ENCODE measurements at places on chromosomes 1 and 21.

DNA sequence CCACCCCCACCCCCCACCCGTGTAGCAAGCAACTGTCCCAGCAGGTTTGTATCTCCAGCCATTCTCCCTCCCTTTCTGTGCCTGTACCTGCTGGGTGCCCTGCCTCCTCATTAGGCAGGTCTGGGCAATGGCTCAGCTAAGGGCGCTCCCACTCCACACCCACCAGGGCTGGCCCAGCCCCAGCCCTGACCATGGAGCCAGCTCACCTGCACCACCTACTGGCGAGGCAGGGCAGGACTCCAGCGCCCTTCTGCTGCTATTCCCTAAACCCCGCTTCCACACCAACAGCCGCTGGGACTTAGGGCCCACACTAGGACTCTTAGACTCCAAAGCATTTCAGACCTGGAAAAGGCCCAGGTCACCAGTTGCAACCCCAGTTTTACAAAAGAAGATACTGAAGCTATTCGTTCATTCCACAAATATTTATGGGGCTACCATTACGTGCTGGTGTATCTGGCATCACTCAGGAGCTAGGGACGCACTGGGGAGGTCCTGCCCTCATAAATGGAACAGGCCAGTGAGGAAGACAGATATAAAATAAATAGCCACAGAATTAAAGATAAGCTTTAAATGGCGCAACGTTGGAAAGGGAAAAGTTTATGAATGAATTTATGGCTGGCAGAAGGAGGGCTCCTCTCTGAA lies 24.0 kb downstream of the PGLYRP3 start:
- no peak overlapping the region for H3K4me3 ChIP-seq
- H3K27me3 ChIP-seq, result peaks cover 9% of the 10 kb centered on the region
- no peak overlapping the region for H3K27ac ChIP-seq

DNA sequence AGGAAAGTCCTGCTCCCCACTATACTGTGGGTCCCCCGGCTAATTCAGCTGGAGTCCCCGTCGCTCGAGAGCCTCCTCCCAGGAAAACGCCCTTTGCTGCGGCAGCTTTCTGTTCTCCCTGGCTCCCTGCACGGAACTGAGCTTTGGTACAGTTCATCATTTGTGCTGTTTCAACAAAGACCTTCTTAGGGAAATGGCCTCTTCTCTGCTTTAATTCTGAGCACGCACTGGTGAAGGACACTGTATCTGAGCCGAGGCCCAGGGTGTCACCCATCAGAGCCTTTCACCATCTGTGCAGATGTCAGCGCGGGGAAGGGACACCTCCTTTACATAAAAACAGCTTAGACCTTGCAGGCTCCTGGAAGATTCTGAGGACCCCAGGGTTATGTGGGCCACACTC lies 13.5 kb upstream of the PEX10 start:
- peaks cover 2% of the 10 kb centered on the region for H3K36me3 ChIP-seq
- H3K27ac ChIP-seq, result no peak overlapping the region
- peaks cover 5% of the 10 kb centered on the region for H3K27me3 ChIP-seq
- H3K4me1 ChIP-seq, result peaks cover 6% of the 10 kb centered on the region
- H3K4me3 ChIP-seq, result no peak overlapping the region

- peaks cover 29% of the 10 kb centered on the region for H3K4me1 ChIP-seq
- no peak overlapping the region for H3K27ac ChIP-seq
- no peaks in the 10 kb centered on the region for H3K36me3 ChIP-seq
Measured at GRCh38 chr1:101278845-101279244, 42.0 kb downstream of the S1PR1 start.

- H3K4me3 ChIP-seq, result no peak overlapping the region
- H3K27ac ChIP-seq, result no peak overlapping the region
- H3K36me3 ChIP-seq, result no peaks in the 10 kb centered on the region
Measured at GRCh38 chr21:36124395-36124794, 10.5 kb upstream of the CBR3 start.

DNA sequence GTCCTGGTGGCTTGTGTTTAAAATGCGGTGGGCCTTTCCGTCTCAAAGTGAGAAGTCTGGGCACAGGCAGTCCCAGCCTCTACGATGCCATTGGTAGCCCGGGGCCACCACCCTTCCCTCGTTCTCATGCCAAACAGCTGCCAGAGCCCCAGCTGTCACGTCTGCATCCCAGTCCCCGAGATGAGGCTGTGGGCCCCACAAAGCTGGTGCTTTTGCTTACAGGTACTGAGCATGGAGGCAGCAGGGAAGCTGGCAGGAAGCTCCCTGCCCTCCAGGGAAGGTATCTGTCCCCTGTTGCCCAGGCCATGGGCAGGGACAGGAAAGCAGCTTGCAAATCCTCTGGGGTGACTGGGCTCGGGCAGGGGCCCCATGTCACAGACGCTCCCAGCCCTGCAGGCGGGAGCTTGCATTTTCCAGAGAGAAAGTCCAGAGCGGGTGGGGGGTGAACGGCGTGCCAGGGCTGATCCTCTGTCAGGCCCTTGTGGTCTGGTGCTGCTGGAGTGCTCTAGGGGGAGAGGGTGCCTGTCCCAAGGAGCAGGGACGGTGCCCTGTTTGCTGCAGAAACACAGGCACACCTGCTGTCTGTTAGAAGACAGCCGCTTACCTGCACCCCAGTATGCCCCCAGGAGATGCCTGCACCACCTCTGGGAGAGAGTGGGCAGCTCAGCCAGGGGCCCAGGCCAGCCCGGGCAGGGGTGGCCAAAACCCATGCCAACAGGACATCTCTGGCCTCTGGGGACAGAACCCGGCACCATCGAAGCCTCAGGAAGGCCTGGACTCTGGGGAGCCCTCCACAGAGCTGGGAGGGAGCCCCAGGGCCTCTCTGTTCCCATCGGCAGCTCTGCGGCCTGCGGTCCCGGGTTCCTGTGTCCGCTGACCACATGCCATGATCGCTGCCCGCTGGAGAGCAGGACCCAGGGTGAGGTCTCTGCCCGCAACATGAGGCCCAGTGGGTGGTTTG lies 45.9 kb downstream of the SLX9 start:
- no peaks in the 10 kb centered on the region for H3K36me3 ChIP-seq
- H3K27me3 ChIP-seq, result peaks cover 4% of the 10 kb centered on the region
- H3K4me3 ChIP-seq, result no peak overlapping the region
- H3K4me1 ChIP-seq, result peaks cover 4% of the 10 kb centered on the region

GRCh38 chr21:45112371-45112770 lies 38.0 kb downstream of the ADARB1 start:
- H3K27me3 ChIP-seq, result no peaks in the 10 kb centered on the region
- H3K4me3 ChIP-seq, result peak overlapping the region; percentile 15
- peaks cover 48% of the 10 kb centered on the region for H3K4me1 ChIP-seq

DNA sequence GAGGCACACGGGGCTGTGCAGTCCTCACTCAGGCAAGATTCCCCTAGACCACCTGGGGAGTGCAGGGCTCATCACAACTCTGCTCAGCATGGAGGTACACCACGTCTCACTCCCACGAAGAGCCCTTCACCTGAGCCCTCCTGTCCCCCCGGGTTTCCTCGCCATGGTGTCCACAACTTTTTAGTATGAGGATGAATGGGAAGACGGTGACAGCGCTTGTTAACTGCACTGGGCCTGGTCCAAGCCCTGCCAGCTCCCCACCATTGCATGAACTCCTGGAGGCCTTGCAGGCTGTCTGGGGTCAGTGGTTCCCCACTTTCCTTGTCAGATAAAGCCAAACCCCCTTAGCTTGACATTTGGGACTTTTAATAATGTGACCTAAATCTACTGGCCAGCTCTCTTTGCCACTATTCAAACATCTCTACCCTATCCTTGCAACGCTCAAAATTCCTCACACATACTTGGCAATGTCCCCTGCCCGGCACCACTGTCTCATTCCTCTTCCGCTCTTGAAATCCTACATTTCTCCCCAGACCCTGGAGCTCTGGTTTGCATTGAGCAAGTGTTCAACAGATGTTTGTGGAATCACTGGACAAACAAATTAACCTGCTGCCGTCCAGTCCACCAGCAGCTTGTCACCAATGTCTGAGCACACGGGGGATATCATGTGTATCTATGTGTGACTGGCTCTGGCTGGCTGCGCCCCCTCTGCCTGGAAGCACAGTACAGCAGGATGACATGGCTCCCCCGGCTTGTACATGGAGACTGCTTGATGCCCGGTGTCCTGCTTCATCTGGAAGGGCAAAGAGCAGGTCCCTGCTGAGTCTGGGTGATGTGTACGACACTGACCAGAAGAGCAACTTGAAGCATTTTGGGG lies 11.2 kb downstream of the TMEM9 start:
- DNase-seq, result no peak
- H3K27me3 ChIP-seq, result no peaks in the 10 kb centered on the region
- peaks cover 42% of the 10 kb centered on the region for H3K36me3 ChIP-seq
- H3K27ac ChIP-seq, result no peak overlapping the region
- H3K4me3 ChIP-seq, result no peak overlapping the region
- H3K4me1 ChIP-seq, result no peaks in the 10 kb centered on the region

DNA sequence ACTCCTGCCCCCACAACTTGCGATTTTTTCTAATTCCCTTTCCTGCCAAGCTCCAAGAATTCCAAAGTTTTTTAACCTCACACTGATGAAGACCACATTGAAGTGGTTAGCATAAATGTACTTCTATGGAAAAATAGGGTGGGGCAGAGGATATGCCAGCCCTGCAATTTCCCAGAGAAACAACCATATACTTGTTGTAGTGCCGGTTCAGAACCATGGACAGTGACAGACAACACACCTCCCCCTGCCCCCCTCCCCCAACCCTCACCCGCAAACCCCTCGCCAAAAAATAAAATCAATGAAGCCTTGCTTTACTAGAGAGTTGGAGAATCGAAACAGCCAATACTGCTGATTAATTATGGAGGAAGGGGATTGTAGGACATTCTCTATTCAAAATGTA lies 109.5 kb upstream of the GRIK3 start:
- DNase-seq, result no peak
- H3K4me1 ChIP-seq, result no peaks in the 10 kb centered on the region
- no peak overlapping the region for H3K27ac ChIP-seq
- H3K4me3 ChIP-seq, result no peak overlapping the region
- H3K27me3 ChIP-seq, result peaks cover 26% of the 10 kb centered on the region
- H3K36me3 ChIP-seq, result no peaks in the 10 kb centered on the region

GRCh38 chr1:238628110-238628509 lies 737.4 kb upstream of the ZP4 start:
- no peaks in the 10 kb centered on the region for H3K4me1 ChIP-seq
- no peak for DNase-seq
- H3K36me3 ChIP-seq, result no peaks in the 10 kb centered on the region
- no peak overlapping the region for H3K27ac ChIP-seq
- no peaks in the 10 kb centered on the region for H3K27me3 ChIP-seq
- H3K4me3 ChIP-seq, result no peak overlapping the region

- peaks cover 7% of the 10 kb centered on the region for H3K36me3 ChIP-seq
- H3K4me1 ChIP-seq, result peaks cover 12% of the 10 kb centered on the region
- H3K27ac ChIP-seq, result peak overlapping the region; percentile 93
- peak overlapping the region; percentile 99 for H3K4me3 ChIP-seq
Measured at GRCh38 chr1:212858461-212859265, 588 bp downstream of the FLVCR1 start.

- H3K4me3 ChIP-seq, result no peak overlapping the region
- no peak overlapping the region for H3K27ac ChIP-seq
- H3K36me3 ChIP-seq, result peaks cover 7% of the 10 kb centered on the region
- H3K4me1 ChIP-seq, result peaks cover 20% of the 10 kb centered on the region
Measured at GRCh38 chr1:235855811-235856429, 10.8 kb downstream of the LYST start.

GRCh38 chr1:25486602-25487001 lies 55.9 kb downstream of the MACO1 start:
- DNase-seq, result no peak
- H3K36me3 ChIP-seq, result peaks cover 18% of the 10 kb centered on the region
- H3K4me1 ChIP-seq, result peaks cover 12% of the 10 kb centered on the region
- no peak overlapping the region for H3K27ac ChIP-seq
- no peak overlapping the region for H3K4me3 ChIP-seq

DNA sequence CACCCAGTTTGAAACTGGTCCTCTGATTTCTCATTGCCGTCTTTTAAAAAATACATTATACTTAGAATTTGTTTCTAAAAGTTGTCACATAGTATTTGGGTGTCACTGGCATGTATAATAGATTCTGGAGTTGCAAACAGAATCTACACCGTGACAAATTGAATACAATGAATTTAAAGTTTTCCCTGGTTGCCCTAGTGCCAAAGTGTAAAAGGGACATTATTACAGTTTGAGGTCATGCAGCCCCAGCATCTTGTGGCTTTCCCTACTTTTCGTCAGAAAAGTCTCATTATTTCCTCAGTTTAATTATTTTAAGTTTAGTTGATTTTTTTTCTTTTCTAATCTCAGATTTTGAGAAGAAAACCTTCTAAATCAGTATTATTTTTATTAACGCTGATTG lies 155.9 kb downstream of the DISP1 start:
- H3K27me3 ChIP-seq, result no peaks in the 10 kb centered on the region
- peaks cover 5% of the 10 kb centered on the region for H3K4me1 ChIP-seq
- H3K4me3 ChIP-seq, result no peak overlapping the region
- DNase-seq, result no peak
- H3K27ac ChIP-seq, result no peak overlapping the region

DNA sequence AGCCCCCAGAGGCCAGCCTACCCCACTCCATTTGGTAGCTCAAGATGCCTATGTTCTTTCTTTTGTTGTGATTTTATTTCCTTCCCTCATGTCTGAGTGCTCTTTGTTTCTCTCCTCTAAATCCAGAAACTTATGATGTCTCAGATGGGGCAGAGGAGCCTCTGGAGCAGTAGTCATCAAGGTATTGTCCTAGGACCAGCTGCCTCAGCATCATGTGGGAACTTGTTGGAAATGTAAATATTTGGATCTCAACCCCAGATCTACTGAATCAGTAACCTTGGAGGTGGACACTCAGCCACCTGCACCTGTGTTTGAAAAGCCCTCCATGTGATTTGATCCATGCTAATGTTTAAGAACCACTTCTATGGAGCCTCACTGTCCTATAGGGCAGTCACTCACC lies 593.1 kb upstream of the PLXNA2 start:
- no peaks in the 10 kb centered on the region for H3K36me3 ChIP-seq
- H3K4me3 ChIP-seq, result no peak overlapping the region
- H3K4me1 ChIP-seq, result no peaks in the 10 kb centered on the region
- DNase-seq, result no peak
- no peak overlapping the region for H3K27ac ChIP-seq

- H3K27ac ChIP-seq, result no peak overlapping the region
- H3K36me3 ChIP-seq, result no peaks in the 10 kb centered on the region
- H3K4me1 ChIP-seq, result no peaks in the 10 kb centered on the region
Measured at GRCh38 chr1:4585216-4585615, 69.2 kb upstream of the AJAP1 start.

DNA sequence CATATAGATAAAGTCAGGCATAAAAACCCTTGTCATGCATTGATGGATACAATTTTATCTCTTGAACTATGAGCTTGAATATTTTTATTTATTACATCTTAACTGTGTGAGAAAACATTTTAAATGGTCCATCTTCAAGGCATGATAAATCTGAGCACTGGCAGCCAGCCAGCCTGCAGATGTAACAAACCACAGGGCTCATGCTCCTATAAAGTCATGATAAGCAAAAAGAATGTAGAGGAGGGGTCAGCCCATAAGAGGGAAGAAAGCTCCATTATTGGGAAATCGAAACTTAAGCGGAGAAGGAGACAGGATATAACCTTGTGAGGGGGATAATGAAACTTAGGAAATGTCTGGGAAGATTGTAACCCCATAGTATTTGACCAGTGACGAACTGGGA lies 839.0 kb downstream of the LRRIQ3 start:
- no peak for DNase-seq
- no peaks in the 10 kb centered on the region for H3K4me1 ChIP-seq
- no peak overlapping the region for H3K27ac ChIP-seq
- H3K4me3 ChIP-seq, result no peak overlapping the region
- no peaks in the 10 kb centered on the region for H3K36me3 ChIP-seq

GRCh38 chr1:184627007-184627341 lies 127.7 kb downstream of the EDEM3 start:
- no peak overlapping the region for H3K27ac ChIP-seq
- no peaks in the 10 kb centered on the region for H3K36me3 ChIP-seq
- H3K4me3 ChIP-seq, result no peak overlapping the region
- DNase-seq, result no peak
- no peaks in the 10 kb centered on the region for H3K4me1 ChIP-seq
- H3K27me3 ChIP-seq, result peaks cover 14% of the 10 kb centered on the region
